ENCODE measurements at places on chromosomes 1 and 21.

DNA sequence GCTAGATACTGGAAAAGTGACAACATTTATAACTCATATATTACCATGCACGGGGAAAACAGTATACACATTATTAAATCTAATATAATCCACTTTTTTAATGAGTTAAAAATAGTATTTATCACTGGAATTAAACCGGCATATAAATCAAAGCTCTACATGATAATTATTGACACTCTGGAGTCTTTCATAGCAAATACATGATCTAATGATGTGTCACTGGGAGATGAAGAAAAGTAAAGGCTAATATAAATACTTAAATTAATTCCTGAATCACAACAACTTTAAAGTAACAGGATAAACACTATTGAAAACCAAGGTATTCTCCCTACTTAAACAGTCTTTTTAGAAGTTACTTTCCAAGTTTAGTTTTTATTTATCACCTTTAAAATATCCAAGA lies 52.4 kb upstream of the ASPM start:
- DNase-seq, result no peak

DNA sequence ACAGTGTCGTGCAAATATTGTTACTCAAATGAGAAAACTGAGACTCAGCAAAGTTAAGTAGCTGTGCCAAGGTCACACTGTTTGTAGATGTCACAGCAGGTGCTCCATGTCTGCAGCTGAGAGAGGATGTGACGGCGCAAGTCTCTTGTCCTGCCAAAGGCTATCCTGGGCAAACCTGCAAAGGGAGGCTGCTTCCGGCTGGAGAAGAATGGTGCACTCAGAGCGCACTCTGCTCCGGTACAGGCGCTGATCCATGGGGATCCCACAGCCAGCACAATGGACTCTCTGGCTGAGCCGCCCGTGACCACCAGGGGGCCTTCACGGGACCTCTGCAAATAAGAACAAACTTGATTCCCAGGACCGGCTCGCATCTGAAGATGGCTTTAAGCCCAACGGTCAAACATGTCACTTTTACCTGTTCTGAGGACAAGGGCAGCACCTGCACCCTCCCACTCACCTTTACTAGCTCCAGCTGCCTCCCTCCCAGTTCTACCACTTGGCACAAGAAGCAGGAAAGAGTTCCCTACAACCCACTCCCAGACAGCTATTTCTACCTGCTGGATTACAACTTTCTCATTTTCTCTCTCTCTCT lies 21.9 kb downstream of the RD3 start:
- peak; percentile 90 for DNase-seq

DNA sequence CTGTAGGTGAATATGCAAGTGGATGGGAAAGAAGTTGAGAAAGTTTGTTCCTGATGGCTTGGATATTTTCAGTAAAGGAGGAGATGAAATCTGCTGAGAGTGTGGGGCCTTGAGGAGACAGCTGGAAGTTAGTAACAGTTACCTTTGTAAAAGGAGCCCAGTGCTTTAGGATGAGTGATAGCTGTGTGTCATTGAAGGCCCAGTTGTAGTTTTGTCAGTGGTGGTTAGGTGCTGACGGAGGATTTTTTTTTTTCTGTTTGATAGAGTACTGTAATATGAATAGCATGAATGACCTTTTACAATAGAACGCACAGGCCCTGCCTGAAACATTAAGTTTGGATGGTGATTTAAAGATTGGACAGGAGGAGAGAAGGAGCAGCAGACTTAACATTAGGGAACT lies 33.3 kb downstream of the LRRC8D start:
- no peak for DNase-seq

- DNase-seq, result no peak
These were observed 67.2 kb downstream of the FAM163A start for GRCh38 chr1:179810367-179810715.

DNA sequence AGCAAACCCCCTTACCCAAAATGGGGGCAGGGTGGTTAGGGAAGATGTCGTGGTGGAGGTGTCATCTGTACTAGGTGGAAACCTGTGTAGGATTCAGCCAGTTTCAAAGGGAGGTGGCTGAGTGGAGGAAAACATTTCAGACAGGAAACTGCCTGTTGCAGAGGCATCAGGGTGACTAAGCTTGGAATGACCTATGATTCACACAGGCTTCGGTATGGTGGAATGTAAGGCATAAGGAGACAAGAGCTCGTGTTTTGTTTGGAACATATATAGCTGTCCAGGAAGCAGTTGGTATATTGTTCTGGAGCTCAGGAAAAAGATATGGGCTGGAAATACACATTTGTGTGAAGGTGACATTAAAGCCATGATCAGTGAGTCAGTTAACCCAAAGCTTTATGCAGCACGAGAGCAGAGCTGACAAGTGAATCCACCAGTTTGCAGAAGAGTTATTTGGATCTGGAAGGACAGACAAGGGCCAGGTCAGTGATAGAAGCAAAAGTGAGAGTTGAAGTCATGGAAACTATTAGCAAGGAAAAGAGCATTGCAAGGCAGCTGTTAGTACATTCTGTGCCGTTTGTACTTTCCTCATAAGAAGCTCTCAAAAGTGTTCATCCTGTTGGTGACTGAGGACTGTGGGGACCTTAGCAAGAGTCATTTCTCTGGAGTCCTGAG lies 12.2 kb downstream of the UTP25 start:
- no peak for DNase-seq
